ENCODE measurements at places on chromosomes 12 and 14.
A peak's percentile ranks its signal among the peaks of the same experiment; 100 is the strongest.

GRCh38 chr12:112924986-112925385, 13.3 kb upstream of the OAS3 start:
- DNase-seq, result no peak

- no peak for DNase-seq
These were observed 39.2 kb upstream of the BMAL2 start for GRCh38 chr12:27293463-27293862.

GRCh38 chr12:32201976-32202375, 95.3 kb downstream of the BICD1 start:
- no peak for DNase-seq

GRCh38 chr12:75528272-75528671, 16.9 kb upstream of the KRR1 start:
- no peak for DNase-seq

DNA sequence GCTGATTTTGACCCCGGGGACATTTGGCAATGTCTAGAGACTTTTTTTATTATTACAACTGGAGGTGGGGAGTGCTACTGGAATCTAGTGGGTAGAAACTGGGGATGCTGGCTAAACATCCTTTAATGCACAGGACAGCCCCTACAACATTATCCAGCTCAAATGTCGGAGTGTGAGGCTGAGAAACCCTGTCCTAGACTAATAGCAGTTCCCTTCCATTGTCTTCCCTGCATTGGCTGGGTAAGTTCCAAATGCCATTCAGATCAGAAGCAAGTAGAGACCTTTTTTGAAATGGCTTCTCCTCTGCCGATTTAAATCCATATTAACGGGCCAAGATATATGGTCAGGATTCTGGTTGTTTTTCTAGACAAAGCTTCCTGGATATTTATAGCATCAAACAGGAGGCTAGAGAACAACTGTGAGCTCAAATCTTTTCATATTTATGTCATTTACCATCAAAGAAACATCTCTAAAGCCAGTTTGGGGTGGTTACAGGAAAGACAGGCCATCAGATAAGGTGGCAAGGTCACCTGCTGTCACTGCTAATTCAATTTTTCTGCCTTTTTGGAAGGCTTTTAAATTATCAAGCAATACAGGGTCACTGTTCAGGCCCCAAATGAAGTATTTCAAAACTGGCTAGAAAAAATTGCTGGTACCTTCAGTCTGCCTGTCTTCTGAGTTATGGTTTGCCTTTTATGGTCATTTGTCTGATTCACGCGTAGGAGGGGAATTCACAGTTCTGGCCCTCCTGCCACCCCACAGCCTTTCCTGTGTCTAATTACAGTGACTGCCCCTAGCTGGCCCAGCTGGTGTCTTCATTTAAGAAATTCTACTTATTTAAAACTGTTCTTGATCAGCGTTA, 20.1 kb upstream of the AKAP5 start:
- peak; percentile 68 for DNase-seq

DNA sequence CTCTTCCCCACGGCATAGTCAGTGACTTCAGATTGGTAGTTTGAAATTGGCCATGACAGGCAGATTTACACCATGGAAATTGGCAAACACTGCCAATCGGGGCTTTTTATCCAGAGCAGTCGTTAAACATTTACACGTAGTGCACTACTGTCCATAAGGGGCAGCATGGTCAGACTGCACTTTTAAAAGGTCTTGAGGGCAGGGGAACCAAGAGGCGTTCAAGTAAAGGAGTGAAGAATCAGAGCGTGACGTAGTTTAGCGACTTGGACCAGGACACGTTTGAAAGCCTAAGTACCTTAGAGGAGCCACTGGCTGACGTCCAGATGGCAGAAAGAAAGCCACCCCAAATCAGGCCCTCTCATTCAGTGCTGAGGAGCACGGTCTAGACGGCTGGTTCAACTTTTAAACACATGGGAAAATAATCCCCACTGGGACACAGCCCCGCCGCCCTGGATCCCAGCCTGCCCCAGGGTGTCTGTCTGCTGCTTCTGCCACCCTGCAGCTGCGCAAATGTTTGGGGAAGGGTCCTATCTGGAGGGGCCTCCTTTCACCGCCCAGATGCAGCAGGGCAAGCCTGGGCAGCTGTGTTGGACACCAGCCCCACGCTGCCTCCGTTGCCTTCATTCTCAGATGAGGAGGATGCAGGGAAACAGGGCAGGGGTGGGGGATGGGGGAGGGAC, 52.5 kb upstream of the PPP2R5C start:
- DNase-seq, result no peak

GRCh38 chr12:101172316-101172715, 37.7 kb downstream of the SLC5A8 start:
- peak; percentile 10 for DNase-seq

DNA sequence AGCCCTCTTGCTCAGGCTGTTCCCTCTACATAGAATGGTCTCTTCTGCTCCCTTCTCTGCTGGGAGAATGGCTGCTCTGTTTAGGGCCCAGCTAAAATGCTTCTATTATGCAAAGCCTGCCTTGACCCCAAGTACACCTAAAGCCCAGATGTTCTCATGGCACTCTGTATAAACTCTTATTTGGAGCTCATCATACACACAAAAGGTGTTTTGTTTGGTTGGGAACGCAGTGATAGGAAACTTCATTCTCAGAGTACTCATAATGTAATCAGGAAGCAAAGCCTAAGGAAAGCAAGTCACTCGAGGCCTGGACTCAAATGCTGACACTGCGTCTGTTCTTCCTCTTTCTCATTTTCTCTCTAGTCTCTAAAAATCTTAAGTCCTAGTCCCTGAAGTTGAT, 38.2 kb upstream of the SYCP3 start:
- no peak for DNase-seq

DNA sequence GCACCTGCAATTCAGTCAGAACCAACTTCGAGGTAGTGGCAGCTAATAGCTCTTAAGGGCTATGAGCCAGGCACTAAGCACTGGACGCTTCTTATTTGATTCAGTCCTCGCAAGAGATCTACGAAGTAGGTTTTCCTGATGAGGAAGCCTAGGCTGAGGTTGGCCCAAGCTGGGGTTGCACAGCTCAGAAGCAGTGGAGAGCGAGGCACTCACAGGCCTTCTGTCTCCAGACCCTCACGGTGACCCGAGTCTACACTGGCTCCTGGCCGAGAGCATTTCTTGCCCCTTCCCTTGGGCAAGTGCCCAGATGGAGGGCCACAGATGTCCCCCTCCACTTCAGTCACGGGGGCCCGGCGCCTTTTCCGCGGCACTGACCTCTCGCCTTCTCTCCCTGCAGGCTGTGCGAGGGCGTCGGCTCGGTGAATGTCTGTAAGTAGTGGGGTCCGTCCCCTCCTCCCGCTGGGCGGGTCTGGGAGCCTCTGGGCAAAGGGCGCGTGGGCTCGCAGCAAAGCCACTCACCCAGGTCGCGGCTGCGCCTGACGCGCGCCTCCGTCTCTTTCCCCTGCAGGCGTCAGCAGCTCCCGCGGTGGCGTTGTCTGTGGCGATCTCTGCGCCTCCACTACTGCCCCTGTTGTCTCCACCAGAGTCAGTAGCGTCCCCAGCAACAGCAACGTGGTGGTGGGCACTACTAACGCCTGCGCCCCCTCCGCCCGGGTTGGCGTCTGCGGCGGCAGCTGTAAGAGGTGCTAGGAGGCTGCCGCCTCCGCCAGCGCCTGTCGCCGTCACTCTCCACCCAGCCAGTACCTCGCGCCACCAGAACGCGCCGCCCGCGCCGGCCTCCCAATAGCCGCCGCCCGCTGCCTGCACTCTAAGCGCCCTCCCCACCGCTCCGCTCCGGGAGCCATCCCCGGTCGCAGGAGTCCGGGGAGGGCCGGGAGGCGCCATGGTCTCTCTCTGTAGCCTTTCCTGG, 13.1 kb downstream of the KRT83 start:
- peak; percentile 76 for DNase-seq

DNA sequence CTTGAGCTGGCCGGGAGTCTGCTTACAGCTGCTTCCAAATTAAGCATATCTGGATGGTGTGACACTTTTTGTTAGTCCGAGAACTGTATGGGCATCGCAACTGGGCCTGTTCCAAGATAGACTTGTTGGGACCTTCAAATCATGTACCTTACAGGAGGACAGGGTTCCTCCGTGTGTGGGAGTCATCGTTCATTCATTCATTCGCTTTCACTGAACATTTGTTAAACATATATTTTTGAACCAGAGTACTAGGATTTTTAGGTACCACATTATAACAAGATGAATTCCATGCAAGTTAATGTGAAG, 387 bp upstream of the IPO8 start:
- no peak for DNase-seq

DNA sequence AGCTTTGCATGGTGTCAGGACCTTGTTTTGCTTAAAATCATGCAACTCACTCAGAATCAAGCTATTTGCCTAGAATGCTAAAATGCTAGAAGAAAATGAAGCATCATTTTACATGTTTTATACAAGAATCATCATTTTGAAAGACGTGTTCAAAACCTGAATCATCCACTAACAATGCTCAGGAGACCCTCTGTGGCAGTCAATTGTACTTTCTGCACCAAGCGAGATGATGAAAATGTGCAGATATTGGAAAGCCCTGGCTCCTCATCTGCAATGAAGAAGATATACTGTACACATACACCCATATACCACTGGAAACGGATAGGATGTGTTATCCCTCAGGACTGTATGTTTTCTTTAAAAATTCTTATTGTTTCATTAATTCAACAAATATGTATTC, 92.7 kb downstream of the DYRK2 start:
- no peak for DNase-seq

- no peak for DNase-seq
These were observed 340.6 kb downstream of the PRKD1 start for GRCh38 chr14:29587046-29587445.

- DNase-seq, result no peak
These were observed 166.1 kb upstream of the E2F7 start for GRCh38 chr12:77231501-77231918.

- no peak for DNase-seq
These were observed 4.3 kb upstream of the PRICKLE1 start for GRCh38 chr12:42593874-42594273.

- no peak for DNase-seq
These were observed 4.9 kb upstream of the PPP1R12A start for GRCh38 chr12:79939728-79940310.

GRCh38 chr14:64244279-64244678, 49.9 kb downstream of the ESR2 start:
- no peak for DNase-seq

- no peak for DNase-seq
These were observed 141.2 kb downstream of the PPFIA2 start for GRCh38 chr12:81617915-81618314.

DNA sequence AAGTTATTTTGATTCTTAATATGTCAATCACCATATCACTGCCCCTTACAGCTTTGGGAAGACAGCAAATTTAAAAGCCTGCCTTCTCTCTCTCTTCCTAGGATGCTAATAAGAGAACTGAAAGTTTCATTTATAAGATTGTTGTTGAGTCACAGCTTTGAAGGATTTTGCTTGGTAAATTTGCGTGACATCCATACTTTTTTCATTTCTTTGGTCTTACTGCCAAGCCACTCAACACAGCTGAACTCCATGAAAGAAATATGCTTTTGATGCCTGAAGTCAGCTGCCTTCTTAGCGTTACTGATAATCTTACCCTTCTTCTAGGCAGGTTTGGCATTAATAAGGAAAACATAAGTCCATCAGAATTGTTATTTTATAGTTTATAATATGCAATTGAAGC, 155.0 kb downstream of the CRADD start:
- DNase-seq, result no peak

GRCh38 chr12:65318186-65318685, 39.8 kb downstream of the MSRB3 start:
- no peak for DNase-seq

GRCh38 chr12:88579161-88579517, 1.1 kb downstream of the KITLG start:
- DNase-seq, result peak; percentile 4

- no peak for DNase-seq
These were observed 17.5 kb upstream of the ERGIC2 start for GRCh38 chr12:29398495-29398894.

DNA sequence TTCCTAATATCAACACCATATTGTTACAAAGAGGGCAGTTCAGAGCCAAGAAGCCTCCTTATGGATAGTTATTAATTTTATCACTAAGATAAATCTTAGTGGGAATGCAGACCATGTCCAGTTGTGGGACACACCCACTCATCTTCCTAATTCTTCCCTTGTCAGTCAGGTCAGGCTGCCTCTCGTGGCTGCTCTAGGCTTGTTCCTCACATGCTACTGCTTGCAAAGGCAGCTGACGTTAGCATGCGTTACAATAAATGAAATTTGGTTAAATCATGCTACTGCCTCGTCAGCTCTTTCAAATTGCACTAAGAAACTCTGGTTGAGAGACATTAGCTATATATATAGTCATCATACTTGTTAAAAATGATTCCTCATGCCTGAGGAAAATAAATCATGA, 108.4 kb downstream of the CAND1 start:
- DNase-seq, result no peak

GRCh38 chr12:25962932-25963525, 4.5 kb downstream of the RASSF8 start:
- no peak for DNase-seq

- no peak for DNase-seq
These were observed 150.3 kb downstream of the CEP83 start for GRCh38 chr12:94309373-94309772.

- no peak for DNase-seq
These were observed 56.7 kb downstream of the EPS8 start for GRCh38 chr12:15732341-15733061.

DNA sequence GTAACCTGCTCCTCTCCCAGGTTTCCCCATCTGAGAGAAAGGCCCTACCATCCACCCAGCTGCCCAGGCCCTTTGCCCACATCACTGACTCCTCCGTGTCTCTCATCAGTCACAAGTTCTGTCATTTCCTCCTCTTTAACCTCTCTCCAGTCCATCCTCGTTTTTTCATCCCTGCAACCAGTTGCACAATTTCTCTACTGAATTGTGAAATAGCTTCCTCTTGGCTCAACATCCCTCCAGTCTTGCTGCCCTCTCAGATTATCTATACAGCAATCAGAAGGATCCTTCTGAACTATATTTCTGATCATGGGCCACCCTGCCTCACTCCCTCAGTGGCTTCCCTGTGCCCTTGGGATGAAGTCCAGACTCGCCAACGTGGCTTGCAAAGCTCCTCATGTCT, 6.8 kb downstream of the FAM161B start:
- DNase-seq, result no peak

- DNase-seq, result no peak
These were observed at the start of gene BEST3 for GRCh38 chr12:69698769-69699540. Gene BEST3 (minus strand): TSS chr12:69699303. CDS start chr12:69697798, 1,505 bp downstream.

GRCh38 chr12:119829439-119829838, 47.7 kb downstream of the CIT start:
- no peak for DNase-seq

GRCh38 chr14:23443411-23443812, 8.0 kb upstream of the MYH7 start:
- no peak for DNase-seq

DNA sequence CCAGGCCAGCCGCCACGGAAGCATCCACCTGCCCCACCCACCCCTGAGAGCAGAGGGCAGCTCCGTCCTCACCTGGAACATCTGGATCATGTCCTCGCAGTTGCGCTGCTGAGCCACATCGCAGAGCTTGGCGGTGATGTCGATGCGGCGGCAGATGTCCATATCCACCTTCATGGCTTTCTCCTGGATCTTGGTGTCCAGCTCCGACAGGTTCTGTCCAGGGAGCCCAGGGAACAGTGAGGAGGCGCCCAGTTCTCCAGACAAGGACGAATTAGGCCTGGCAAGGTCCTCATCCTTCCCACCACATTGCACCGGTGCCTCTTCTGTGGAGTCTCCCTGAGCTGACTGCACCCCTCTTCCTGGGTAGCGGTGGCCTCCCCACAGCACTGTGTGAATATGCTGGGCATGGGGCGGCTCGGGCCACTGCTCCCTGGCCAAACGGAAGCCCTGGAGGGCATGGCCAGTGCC, 6.1 kb downstream of the IFFO1 start:
- DNase-seq, result no peak
